ENCODE measurements at places on chromosomes 5 and 9.

- no peak for DNase-seq
Observed at GRCh38 chr5:39231705-39232525, 12.6 kb upstream of the FYB1 start.

DNA sequence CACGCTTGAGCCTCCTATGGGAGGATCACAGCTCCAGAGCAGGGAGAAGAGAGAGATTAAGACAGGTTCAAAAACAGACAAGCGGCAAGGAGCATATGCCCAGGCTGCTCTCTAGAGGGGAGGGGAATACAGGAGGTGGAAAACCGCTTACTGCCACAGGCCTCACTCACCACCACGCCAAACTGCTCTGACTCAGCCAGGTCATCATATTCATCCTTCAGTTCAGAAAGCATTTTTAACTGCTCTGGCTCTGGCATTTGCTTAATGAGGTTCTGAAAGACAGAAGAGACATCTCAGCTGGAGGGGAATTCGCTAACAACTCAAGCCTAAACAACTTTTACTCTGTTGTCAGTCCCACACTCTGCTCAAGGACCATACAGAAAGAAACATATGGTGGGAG is 40.1 kb downstream of the PCDHGC5 start:
- no peak for DNase-seq

- no peak for DNase-seq
Observed at GRCh38 chr5:180299526-180299925, 7.6 kb upstream of the MAPK9 start.

GRCh38 chr5:98307811-98308210 is 465.7 kb upstream of the RGMB start:
- no peak for DNase-seq

GRCh38 chr9:113503613-113504211 is 40.2 kb downstream of the RGS3 start:
- DNase-seq: no peak

- no peak for DNase-seq
Observed at GRCh38 chr9:38294220-38294960, 98.1 kb upstream of the ALDH1B1 start.

GRCh38 chr9:37542895-37543294 is 33.3 kb downstream of the FBXO10 start:
- no peak for DNase-seq

DNA sequence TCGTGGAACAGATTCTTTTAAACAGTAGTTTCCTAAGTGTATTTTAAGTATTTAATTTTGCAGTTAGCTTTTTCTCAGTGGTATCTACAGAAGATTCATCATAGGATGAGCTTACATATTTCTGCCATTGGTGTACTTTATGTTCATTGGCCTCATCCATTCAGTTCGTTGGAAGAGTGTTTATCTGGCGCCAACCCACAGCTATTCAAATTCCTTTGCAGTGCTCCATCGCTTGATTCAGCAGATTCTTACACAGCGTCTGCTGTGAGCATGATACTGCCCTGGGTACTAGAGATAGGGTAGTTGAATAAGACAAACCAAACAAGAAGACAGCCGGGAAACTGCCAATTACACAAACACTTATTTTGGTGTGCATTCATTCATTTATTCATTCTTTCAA is 55.1 kb downstream of the NUP214 start:
- DNase-seq: no peak

DNA sequence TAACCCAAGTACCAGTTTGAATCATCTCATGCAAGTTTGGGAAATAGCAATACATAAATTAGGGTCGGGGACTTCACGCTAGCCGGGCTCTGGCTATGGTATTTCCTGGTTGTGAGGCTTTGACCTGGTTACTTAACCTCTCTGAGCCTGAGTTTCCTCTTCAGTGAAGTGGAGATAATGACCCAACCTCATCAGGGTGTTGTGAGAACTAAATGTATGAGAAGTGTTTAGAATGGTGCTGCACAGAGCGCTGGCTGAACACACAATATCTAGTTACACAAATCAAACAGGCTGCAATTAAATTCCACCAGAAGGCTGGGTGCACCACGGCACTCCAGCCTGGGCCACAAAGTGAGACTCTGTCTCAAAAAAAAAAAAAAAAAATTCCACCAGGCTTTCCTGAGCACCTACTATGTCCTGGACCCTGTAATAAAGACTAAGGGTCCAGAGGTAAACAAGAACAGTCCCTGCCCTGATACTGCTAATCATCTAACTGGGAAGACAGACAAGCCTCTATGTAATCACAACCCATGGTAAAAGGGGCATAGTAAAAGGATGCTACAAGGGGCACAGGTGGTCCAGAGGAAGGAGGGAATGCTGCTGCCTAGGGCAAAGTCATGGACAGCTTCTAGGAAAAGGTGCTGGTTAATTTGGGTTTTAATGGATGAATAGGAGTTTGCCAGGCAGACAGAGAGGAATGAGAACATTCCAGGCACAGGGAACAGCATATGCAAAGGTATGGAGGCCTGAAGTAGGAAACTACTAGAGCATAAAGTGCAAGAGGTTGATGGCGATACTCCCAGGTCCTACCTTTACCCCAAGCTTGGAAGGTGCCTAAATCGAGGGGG is 27.7 kb downstream of the DUSP1 start:
- DNase-seq: no peak

GRCh38 chr9:124774129-124774978 is 2.6 kb upstream of the OLFML2A start:
- DNase-seq: peak; percentile 57

- DNase-seq: no peak
Observed at GRCh38 chr5:142735323-142736246, 34.6 kb upstream of the ARHGAP26 start.

DNA sequence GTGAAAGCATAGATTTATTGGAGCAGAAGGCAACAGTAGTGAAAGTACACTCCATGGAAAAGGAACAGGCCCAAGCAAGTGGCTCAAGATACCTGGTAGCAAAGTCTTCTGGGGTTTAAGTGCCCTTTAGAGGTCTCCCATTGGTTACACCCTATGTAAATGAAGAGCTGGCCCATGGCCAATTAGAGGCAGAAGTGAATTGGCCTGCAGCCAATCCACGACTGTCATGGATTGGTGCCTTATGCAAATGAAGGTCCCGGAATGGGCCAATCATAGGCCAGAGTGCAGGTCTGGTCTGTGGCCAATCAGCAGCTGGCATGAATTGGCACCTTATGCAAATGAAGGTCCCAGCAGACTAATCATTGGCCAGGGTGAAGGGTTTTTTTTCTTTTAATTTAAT is 64.2 kb upstream of the PCSK5 start:
- no peak for DNase-seq

GRCh38 chr9:105676351-105676923 is 14.2 kb downstream of the TAL2 start:
- no peak for DNase-seq

- DNase-seq: no peak
Observed at GRCh38 chr5:31962871-31963307, 211.2 kb downstream of the GOLPH3 start.

DNA sequence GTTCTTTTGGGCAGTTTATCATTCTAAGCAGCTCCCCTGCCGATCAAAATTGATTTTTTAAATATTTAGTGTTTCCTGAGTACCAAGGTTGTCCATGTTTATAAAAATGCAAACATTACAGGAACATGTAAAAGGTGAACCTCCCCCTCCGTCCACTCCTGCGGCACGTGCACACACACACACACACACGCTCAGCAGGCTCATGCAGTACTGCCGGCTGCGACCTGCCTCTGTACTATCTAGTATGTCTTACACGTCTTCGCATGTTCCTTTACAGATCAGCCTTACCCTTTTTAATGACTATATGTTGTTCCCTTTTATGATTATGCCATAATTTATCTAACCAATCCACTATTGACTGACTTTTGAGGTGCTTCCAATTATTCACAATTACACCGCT is 121.8 kb upstream of the LMX1B start:
- DNase-seq: no peak

DNA sequence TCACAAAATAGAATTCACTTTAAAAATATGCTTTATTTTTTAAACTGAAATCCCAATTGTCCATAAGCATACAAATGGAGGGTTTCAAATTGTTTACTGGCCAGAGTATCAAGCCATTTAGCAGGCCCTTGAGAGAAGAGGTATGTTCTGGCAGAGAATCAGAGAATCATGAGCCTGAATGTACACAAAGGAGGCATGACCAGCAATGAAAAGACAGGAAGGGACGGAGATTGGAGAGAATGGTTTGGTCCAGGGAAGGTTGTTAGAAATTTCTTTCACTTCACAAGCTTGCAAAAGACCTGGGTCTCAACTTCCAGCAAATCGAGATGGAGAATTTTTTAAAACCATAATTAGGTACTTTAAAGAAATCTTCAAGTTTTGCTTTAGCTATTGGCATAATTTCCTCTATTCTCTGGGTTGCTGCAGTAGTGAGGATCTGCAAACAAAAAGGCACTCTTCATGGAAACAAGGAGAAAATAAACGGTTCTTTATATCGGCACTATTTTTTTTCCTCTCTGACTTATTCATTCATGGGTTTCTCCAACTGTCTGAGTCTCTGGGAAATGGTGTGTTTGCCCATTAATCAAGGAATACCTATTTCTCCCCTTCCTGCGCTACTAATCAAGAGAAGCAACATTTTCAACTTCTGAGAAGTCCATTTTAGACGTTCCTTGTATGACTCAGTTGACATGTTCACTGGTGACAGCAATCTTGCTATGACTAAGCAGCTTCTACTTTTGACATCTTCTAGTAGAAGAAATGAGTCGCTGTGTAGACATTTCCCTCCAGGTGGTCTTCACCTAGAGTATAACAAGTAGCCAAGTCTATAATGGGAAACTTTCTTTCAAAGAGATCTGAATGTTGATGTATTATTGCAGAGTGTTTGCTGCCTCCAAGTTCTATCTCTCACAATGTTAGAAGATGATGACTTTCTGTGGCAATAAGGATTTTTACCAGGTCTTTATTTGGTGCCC is 23.1 kb upstream of the ERCC6L2 start:
- DNase-seq: no peak

- no peak for DNase-seq
Observed at GRCh38 chr9:77981332-77981731, 50.3 kb downstream of the GNAQ start.

DNA sequence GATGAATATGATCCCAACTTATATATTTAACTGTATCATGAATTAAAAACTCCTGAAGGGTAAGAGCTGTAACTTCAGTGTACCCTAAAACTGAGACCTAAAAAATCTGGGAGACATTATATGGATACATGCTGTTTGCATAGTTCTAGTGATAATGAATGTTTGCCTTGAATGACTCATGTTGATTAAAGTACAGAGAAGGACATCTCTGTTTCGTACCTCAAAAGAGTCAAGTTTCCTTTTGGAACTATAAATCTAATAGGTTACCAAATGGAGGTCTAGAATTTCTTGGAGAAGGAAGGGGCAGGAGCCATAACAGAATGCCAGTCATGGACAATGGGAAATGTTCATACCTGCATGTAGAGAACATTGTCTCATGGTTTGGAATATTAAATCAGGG is 168.1 kb downstream of the SNCAIP start:
- no peak for DNase-seq

DNA sequence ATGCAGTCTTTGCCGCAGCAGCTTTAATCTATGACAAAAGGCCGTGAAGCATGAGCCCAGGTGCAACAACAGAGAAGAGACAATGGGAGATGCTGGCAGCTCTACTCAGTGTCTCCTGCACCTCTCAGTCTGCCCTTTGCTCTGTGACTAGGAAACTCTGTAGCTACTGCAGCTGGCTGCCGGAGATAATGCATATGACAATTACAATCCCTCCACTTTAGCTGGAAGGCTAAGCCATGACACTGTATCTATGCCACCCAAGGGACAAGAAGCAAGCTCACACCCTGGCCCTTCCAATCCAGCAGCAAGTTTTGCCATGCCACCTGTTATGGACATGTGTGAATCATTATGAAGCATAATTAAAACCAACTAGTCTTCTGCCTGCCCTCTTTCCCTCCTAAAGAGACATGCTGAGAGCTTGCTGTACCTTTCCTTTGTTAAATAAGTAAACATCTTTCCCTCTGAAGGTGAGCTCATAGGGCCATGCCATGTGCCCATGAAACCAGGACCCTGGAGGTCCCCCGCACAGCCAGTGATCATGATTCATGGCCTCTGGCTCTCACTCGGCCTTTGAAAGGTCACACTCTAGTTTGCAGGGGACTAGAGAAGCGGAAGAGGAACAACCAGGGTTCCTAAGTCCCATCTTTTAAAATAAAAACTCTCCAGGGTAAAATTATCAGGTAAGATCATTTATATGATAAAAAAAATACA is 219.4 kb downstream of the SPOCK1 start:
- DNase-seq: no peak

DNA sequence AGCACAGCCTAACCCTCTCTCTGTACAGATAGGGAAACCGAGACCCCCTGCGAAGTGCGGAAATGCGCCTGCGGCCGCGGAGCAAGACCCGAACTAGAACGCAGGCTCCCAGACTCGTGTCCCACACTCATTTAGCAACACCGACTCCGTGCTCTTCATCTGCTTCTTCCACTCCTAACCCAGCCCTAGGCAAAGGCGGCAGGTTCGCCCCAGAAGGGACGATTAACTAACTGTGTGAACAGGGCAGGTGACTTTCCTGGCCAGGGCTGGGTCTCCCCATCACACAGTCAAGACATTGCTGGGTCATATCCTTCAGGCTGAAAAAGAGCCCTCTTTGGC is 903 bp downstream of the CDX1 start:
- DNase-seq: no peak

DNA sequence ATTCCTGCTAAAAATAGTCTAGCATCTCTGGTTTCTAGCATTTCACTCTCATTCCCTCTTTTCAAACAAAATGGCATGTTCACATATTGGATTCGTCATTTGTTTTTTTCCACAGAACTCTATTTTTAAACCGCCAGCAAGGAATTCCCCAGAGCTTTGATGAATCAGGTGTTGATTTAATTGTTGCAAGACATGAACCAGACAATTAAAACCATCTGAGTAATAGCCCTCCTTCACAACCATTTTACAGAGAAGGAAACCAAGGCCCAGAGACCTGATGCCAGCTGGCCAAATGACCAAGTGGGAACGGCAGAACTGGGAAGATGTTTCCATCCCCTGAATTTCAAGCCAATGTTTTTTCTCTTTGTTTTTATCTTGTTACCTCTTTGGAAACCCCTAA is 167.0 kb downstream of the CAAP1 start:
- DNase-seq: no peak

GRCh38 chr5:6765612-6766525 is 52.6 kb downstream of the TENT4A start:
- peak; percentile 18 for DNase-seq

- DNase-seq: no peak
Observed at GRCh38 chr5:53067641-53068040, 41.9 kb downstream of the MOCS2 start.

DNA sequence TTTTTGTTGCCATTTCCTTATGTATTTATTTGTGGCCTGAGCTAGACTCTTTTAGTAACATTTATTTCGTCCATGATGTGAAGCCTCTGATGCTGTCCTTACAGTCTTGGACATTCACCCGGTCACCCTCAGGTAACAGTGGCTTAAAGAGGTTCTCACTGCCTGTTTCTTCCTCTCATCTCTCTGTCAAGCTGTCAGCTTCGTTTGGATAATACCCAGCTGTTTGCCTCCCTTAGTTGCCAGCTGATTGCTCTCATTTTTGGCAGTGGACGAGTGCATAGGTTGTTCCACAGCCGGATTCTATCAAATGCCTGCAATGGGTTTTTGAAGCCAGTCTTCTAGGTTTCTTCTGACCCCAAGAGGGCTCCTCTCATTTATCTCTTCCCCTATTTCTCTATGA is 427.7 kb downstream of the MED10 start:
- no peak for DNase-seq

GRCh38 chr5:139971202-139971725 is 71.8 kb downstream of the NRG2 start:
- no peak for DNase-seq
